ENCODE measurements at places on chromosomes 2 and 18. TPM values are rescaled to one million over a fixed set of nuclear protein-coding genes. Genes with fewer than 3 reads are reported as not detected.

The MAB21L4 gene
- total RNA-seq: not detected

- DNase-seq: no peak
Observed at GRCh38 chr18:7754258-7754657, 187.1 kb downstream of the PTPRM start.

DNA sequence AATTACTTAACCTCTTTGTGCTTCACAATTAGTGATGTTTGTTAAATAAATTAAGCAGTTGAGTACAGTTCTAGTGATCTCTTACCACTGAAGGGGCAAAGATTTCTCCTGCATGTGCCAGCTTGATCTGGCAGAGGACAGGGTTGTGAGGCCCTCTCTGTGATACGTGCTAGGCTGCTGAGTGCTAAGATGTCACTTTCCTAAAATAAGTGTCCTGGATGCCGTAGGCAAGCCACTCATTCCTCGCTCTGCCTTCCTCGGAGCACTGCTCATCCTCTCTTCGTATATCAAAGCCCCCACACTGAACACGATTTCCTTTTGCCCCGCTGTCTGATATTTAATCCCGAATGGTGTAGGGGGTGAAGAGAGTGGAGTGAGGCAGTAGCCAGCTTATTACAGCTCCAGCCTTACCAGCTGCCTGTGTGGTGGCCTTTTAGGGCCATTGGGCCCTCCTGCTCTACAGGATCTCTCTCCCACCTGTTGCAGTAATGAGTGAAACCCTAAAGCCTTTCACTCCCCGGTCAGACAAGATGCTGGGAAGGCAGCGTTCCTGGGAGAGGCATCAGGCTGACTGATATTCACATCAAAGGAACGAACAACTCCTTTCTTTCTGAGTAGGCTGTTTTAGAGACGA lies 40.5 kb downstream of the PTPRM start:
- DNase-seq: no peak

- DNase-seq: no peak
Observed at GRCh38 chr2:228722311-228722710, 540.8 kb upstream of the SPHKAP start.
